Activated effector memory CD4-positive, alpha-beta T cell treated with anti-CD3 and anti-CD28 coated beads, Interleukin-2, amount 50 U/mL, for 16 hours (primary cell): ENCODE measurements at places on chromosomes 1 and 21.

DNA sequence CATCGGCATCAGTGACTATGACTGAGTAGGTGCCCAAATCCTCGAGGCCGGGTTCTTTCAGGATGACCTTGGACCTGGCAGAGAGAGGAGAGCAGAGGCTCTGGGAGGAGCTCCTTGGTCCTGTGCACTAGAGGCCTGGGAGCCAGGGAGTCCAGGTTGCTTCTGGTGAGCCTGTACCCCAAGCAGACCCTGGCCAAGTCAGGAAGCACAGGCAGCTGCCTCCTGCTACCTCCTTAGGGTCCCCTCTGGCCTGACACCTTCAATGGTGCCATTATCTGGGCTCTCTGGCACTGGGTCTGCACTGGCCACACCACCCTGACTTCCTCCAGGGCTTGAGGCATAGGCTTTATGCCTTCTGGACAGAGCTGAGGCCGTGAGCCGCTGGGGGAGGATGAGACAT lies 37.7 kb downstream of the MYOM3 start:
- no peak for DNase-seq

DNA sequence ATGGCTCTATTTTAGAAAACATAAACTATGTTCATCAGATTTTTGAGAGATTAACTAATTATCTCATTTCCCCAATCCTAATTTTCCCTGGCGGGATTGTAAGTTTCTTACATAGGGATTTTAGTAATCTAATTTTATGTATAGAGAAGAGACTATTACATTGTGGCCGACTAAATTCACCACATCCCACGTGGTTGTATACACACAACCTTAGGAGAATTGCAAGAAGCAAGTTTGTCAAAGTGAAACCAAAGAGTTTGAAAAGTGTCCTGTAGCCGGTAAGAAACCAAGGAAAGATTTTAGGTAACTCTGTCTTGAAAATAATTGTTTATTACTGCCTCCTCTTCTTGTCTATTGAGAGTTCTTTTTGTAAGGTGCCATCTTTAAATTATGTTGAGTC lies 550.6 kb downstream of the LTN1 start:
- DNase-seq: no peak

- no peak for DNase-seq
Observed at GRCh38 chr1:166929911-166930310, 45.4 kb downstream of the ILDR2 start.

GRCh38 chr1:40952744-40953315 lies 26.7 kb upstream of the CTPS1 start:
- no peak for DNase-seq

DNA sequence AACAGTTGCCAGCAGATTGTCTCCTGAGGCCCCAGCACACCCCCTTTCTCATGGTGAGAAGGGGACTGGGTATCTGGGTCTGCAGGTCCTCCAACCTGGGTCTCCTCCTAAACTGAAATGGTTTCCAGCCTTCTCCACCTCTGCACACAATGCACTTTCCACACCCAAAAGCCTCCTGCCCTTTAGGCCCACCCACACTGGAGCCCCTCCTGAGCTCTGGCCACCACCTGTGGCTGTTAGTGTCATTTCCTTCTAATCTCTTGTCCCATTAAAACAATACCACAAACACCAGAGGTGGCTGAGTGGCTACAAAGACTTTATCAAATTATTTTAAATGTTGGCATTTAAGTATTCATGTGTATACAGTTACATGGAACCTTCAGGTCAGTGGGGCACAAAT lies 11.5 kb downstream of the GPR3 start:
- DNase-seq: no peak

GRCh38 chr1:11838349-11839272 lies 9.0 kb downstream of the NPPA start:
- peak; percentile 89 for DNase-seq

- no peak for DNase-seq
Observed at GRCh38 chr1:51583532-51583931, 33.4 kb upstream of the OSBPL9 start.

- no peak for DNase-seq
Observed at GRCh38 chr1:26775666-26776065, 12.1 kb upstream of the PIGV start.

GRCh38 chr1:169529068-169529642 lies 43.4 kb upstream of the SLC19A2 start:
- no peak for DNase-seq

DNA sequence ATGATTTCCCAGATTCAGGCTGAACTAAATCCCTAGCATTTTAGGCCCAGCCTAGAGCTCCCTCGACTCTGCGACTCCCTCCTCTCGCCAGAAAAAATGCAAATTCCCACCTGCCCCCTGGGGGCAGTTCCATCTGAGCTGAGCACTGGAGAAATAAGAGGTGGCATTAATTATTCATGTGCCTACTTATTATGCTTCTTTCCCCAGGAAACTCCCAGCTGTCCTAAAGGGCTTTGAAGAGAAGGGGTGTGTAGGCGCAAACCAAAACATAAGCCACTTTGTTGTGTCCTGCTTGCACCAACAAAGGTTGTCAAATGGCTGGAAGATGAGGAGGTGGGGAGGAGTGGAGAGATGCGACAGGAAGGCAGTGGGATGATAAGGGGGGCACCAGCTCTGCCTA lies 41.4 kb upstream of the GOLT1A start:
- no peak for DNase-seq
